ENCODE measurements at places on chromosomes 13 and 19.

DNA sequence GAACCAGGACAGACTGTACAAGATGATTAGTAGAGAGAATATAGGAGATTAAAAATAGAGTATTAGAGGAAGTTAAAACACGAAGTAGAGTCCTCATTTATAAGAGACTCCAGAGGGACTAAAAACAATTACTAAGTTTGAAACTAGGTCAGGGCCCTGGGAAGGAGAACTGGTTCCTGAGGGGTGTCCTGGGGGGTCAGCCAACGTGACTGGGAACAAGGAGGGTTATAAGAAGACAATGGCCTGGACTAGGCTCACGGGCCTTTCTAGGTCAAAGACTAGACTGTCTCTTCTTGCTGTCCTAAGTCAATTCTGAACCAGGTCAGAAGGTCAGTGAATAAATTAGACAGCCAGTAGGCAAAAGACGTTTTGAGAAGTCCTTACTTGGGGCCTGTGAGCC, 165.3 kb downstream of the IER2 start:
- no peak for DNase-seq

DNA sequence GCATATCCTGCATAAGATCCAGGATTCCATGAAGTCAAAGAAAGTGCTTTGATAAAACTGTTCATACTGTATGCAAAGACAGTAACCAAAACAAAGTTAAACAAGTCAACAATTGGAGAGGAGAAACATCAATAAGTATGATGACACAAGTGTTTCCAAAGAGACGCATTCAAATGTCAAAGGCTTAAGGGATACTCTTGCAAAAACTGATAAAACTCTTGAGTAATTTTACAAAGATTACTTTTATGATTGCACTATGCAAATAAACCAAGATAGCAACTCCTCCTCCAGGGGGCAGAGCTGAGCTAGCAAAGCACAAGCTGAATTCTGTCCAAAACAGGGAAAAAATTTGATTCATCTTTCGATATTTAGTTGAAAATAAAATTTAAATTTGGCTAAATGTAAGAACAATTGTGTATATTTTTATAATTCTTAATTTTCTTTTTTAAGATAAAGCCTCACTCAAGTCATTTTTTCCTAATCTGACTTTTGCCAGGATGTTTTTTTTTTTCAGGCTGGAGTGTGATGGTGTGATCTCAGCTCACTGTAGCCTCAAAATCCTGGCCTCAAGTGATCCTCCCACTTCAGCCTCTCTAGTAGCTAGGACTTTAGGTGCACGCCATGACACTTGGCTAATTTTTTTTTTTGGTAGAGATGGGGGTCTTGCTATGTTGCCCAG, 84.0 kb downstream of the MZT1 start:
- DNase-seq, result peak; percentile 28

GRCh38 chr13:35917252-35917941, 213.8 kb downstream of the DCLK1 start:
- no peak for DNase-seq

- DNase-seq, result no peak
These were observed 3.1 kb downstream of the PCDH8 start for GRCh38 chr13:52845334-52845761.

- peak; percentile 94 for DNase-seq
These were observed 14.1 kb upstream of the TNFSF9 start for GRCh38 chr19:6516659-6517291.
